ENCODE measurements at places on chromosomes 2 and 18.
A peak's percentile ranks its signal among the peaks of the same experiment; 100 is the strongest.

DNA sequence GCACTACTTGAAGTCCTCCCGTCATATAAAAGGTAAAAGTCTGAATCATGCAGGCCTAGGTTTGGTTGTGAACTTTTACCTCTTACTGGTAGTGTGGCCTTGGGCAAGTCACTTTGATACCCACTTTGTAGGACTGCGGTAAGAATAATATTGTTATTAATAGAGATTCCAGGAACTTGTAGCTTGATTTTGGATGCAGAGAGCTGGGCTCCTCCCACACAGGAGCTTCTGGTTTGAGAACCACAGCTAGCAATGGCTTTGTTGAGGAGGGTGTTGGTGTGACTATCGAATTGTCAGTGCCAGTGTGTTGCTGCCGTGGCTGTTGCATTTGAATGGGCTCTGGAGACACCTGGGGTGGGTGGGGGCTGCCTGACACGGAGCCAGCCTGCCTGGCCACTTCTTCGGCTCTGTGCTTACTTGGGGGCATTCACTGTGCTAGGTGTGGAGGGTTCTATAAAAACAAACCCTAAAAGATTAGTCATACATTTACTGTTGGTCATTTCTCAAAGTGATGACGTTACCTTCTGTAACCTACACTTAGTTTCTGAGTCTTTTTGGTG is 38.5 kb downstream of the ASAP2 start:
- no peak for DNase-seq

GRCh38 chr2:510839-511238 is 166.4 kb downstream of the TMEM18 start:
- no peak for DNase-seq

- DNase-seq: peak; percentile 49
Observed at GRCh38 chr2:64862623-64863022, 126.6 kb upstream of the SLC1A4 start.

GRCh38 chr2:239339726-239340601 is 60.9 kb downstream of the HDAC4 start:
- DNase-seq: no peak

GRCh38 chr2:45178359-45178758 is 169.1 kb upstream of the SIX2 start:
- peak; percentile 65 for DNase-seq

DNA sequence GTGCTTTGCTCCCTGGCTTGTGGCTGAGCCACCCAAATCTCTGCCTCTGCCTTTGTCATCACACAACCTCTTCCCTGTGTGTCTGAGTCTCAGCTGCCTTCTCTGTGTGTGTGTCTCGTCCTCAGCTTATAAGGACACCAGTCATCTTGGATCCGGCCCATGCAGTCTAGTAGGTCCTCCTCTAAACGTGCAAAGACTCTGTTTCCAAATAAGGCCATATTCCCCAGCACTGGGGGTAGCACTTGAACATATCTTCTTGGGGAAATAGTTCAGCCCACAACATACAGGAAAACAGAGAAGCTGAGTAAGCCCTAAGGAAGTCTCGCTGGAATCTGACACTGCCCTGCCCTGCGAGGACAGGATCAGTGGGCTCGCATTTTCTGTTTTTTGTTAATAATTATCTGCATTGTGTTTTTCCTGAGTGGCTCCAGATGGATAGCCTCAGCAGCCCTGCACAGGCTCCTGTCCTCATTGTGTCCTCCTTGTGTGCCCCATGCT is 42.1 kb downstream of the MTCL1 start:
- DNase-seq: peak; percentile 68

DNA sequence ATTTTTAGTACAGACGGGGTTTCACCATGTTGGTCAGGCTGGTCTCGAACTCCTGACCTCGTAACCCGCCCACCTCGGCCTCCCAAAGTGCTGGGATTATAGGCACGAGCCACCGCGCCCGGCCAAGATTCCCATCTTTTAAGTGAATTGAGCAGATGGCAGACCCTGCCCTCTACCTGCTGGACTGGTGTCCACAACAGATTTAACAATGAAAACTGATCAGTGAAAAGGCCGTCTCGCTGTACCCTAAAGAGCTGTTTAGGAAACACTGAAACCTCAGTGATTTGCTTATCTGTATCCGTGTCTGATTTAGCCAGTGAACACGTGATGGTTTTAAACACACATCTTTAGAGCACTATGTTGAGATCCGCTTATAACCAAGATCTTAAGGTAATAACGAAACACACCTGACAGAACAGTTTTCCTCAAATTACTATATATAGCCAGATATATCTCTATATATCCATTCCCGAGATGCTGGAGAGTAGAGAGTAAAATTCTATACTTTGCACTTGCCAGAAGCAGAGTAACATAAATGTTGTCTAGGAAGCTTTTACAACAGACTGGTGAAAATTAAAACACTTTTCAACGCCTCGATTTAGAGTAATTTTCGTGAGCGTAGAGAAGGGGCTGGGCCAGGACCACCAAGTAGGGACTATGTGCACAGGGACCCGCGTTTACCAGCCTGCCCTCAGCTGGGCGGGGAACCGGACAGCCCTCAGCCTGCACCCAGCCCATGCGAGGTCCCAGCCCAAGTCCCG is 594 bp downstream of the FAM161A start:
- DNase-seq: peak; percentile 8

DNA sequence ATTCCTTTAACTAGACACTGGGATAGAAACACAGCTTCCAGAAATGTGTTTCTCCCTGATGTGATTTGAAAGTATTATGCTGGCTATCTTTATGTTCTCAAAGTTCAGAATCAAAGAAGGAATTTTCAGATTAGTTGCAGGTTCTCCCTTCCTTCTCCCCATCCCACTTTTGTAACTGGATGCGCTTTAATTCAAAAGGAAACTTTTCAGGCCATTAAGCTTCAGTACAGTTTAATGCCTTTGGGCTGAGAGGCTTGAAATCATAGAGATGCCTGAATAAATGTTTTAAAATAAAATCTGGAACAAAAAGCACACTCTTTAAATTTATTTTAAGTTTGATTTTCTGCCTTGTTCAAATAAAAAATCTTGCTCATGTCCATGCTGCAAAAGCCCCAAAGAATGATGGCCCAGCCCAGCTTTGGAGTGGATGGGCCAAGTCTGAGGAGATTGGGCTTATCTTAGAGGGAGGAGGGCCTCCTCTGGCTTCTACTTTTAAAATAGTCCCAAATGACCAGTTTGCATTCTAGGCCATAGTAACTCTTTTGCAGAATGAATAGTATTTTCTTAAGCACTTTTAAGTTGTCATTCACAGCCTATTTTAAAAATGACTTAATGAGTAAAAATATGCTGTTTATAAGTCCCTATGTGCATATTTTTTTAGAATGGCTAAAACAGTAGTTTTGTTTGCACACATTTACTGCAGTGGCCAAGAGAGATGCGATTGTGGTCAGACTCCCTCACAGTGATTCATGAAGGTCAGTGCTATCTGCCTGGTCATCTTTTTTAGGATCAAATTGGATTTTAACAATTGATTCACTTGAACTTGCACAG is 129.2 kb downstream of the MTX2 start:
- peak; percentile 63 for DNase-seq

DNA sequence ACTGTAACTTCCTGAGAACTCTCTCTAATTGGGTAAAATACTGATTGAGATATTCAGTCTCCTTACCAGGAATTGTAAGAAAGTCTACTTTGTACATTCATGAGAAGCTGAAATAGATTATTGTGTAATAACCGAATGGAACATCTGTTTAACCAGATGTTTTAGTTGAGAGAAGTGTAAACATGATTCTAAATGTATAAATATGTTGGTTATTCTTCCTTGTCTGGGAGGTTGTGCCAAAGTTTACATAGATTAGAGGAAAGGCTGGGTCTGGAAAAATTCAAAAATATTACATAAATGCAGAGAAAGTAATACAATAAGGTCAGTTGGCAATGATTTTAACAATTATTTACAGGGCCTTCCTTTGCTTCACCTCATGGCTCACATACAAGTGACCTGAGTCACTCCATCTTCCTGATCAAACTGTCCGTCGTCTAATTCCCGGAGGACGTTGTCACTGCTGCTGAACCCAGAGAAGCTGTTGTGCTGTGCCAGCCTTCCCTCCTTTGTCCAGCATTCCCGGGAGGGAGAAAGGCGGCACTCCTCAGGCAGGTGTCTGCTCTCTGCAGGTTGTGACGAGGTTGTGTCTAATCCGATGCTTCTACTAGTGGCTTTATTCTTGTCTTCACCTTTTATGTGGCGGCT is 55.9 kb downstream of the MOB4 start:
- peak; percentile 68 for DNase-seq

DNA sequence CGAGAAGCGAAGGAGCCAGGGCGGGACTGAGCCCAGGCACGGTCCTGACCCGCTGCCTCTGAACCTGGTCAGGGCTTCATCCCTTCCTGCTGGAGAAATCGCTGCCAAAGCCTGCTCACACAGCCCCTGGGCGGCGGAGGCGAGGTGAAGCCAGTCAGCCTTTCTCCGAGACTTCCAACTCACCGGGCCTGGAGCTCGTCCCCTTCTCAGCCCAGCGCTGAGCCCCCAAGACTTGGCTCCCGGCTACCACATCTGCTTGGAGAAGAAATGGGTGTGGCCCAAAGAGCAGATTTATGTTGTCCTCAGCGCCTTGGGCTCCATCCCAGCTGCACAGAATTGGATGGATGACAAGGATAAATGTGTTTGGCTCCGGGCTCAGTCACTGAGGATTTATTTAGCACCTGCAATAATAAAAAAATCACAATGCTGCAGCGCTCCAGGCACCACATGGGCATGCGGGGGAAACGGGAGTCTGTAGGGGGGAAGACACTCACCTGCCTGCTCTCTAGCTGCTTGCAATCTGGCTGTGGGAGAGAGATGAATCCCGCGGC is 64.9 kb downstream of the ACTR2 start:
- peak; percentile 36 for DNase-seq

DNA sequence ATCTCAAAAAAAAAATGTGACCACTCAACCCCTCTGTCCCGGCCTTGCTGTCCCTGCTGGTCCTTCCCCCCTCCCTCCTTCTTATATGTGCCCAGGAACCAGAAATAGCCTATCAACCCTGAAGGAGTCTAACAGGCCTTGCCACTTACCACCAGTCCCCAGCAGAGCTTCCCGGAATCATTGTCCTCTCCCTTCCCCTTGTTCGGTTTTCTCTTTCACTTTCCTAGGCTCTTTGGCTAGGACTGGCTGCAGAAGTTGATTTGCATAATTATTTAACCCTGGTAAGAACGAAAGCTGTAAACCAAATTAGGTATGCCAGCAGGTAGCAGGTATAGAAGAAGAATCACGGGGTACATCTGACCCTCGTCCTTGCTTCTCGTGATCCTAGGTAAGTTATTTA is 72.6 kb upstream of the ZNF532 start:
- no peak for DNase-seq

DNA sequence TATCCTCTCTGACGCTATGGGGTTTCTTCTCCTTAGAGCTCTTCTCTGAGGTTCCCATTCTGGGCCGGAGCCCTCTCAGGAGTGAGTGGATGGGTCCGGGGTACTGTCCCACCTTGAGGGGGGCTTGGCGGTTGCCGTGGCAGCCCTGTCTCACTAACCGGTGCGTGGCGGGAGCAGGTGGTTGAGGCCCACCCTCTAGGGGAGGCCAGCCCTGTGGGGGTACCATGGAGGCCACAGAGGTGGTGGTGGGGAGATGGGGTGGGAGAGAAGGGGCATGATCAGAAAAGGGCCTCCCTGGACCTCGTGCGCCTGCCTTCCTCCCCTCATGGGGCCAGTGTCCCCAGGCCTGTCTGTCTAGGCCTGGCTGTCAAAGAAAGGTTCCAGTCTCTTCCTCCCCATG is 22.3 kb downstream of the IGFBP5 start:
- DNase-seq: no peak

- DNase-seq: no peak
Observed at GRCh38 chr2:136327162-136327852, 209.4 kb upstream of the CXCR4 start.
